ENCODE measurements at places on chromosomes 6 and 20. TPM values are rescaled to one million over a fixed set of nuclear protein-coding genes. Genes with fewer than 3 reads are reported as not detected.

AVP gene
- total RNA-seq: not detected

OPRM1 gene
- 15.9 TPM for total RNA-seq

PHF10 gene
- total RNA-seq: 46.2 TPM

SLC26A8 gene
- 3.7 TPM for total RNA-seq

BACH2 gene
- total RNA-seq: 23.6 TPM

Data from cerebellum (tissue), 4 donors.